ENCODE measurements at places on chromosomes 2 and 18. TPM values are rescaled to one million over a fixed set of nuclear protein-coding genes. Genes with fewer than 3 reads are reported as not detected.

The PDCL3 gene
- 15.7 TPM for total RNA-seq

The FBXO36 gene
- total RNA-seq: 6.1 TPM

The NEU2 gene
- not detected for total RNA-seq

The LBX2 gene
- 3.4 TPM for total RNA-seq

The CLHC1 gene
- total RNA-seq: 7.9 TPM

The TRMT61B gene
- 11.2 TPM for total RNA-seq

The SPHKAP gene
- total RNA-seq: 0.33 TPM

The GAREM2 gene
- total RNA-seq: 4.7 TPM

The NEB gene
- 3.3 TPM for total RNA-seq

The CRYGD gene
- total RNA-seq: not detected

The PARD3B gene
- total RNA-seq: 21.1 TPM

The KCTD1 gene
- total RNA-seq: 12.0 TPM

DNA sequence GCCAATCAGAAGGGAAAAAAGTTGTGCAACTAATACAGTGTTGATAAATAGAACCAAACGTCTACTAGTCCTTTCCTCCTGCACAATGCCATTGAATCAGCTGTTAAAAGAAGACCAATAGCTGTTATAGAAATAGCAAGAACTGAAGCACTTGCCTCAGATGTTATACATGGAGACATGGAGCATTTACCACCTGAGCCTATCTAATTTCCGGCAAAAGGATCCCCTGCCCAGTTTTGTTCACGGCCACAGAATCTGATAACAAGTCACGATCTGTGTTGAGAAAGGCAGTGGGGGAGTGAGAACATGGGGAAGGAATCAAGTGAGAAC is 285.4 kb downstream of the ZEB2 start:
- DNase-seq: no peak
- H3K27me3 ChIP-seq: no peaks in the 10 kb centered on the region
- no peaks in the 10 kb centered on the region for H3K4me1 ChIP-seq
- H3K27ac ChIP-seq: no peak overlapping the region
- H3K36me3 ChIP-seq: no peaks in the 10 kb centered on the region

GRCh38 chr2:70240599-70240998 is 7.8 kb downstream of the TIA1 start:
- no peak overlapping the region for H3K4me3 ChIP-seq
- no peaks in the 10 kb centered on the region for H3K27me3 ChIP-seq
- DNase-seq: no peak
- no peaks in the 10 kb centered on the region for H3K36me3 ChIP-seq
- no peaks in the 10 kb centered on the region for H3K4me1 ChIP-seq

GRCh38 chr18:60292186-60292585 is 80.4 kb downstream of the MC4R start:
- H3K4me1 ChIP-seq: no peaks in the 10 kb centered on the region
- DNase-seq: no peak
- no peak overlapping the region for H3K4me3 ChIP-seq

- H3K36me3 ChIP-seq: no peaks in the 10 kb centered on the region
- H3K27ac ChIP-seq: no peak overlapping the region
- no peak overlapping the region for H3K4me3 ChIP-seq
- no peak for DNase-seq
- no peaks in the 10 kb centered on the region for H3K27me3 ChIP-seq
Observed at GRCh38 chr2:232447091-232447620, 8.8 kb upstream of the ALPI start.

DNA sequence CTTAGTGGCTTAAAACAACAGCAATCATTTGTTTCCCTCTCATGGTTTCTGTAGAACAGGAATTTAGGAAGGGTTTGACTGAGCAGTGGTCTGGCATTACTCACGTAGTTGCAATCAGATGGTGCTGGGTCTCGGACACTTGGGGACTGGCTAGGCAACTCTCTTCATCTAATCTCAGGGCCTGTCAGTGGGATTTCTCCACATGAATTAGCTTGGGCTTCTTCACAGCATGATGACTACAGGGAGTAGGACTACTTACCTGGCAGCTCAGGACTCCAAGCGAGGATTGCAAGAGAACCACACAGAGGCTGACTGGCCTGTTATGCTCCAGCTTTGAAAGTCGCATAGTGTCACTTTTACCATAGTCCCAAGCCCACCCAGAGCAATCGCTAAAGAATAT is 125.1 kb downstream of the TTC27 start:
- no peak for DNase-seq
- H3K27ac ChIP-seq: no peak overlapping the region
- H3K36me3 ChIP-seq: no peaks in the 10 kb centered on the region
- H3K4me3 ChIP-seq: no peak overlapping the region
- H3K4me1 ChIP-seq: peaks cover 6% of the 10 kb centered on the region

GRCh38 chr2:231245249-231246094 is 47.0 kb downstream of the ARMC9 start:
- H3K36me3 ChIP-seq: no peaks in the 10 kb centered on the region
- no peak for DNase-seq
- H3K4me1 ChIP-seq: peaks cover 5% of the 10 kb centered on the region

DNA sequence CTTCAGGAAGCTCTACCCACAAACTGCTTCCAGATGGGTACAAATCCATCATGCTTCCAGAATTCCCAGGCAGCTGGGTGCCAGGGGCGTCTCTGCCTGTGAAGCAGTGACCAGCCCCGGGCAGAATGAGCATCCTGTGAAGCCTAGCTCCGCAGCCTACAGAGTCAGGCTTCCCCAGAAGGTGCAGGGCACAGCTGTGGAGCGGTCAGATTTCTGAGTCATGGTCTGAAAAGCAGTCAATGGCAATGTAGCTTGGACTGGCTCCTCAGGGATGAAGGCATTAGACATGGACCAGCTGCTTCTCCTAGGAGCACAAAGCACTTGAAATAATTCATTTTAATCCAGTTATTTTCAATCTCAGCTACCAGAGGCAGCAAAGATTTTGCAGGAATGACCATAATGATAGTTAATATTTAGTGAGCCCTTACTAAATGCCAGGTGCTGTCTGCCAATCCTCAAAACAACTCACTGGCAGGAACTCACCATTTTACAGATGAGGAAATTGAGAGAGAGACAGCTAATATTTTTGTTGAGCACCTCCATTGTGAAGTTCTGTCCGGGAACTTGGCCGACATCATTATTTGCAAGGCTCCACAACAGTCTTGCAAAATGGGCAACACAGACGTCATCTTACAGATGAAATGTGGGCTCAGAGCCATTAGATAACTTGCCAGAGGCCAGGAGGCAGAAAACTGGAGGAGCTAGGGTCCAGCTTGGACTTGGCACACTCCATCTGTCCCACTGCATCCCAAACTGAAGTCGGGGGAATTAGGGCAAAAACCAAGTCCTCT is 31.7 kb downstream of the ACMSD start:
- H3K27ac ChIP-seq: no peak overlapping the region
- no peak for DNase-seq

DNA sequence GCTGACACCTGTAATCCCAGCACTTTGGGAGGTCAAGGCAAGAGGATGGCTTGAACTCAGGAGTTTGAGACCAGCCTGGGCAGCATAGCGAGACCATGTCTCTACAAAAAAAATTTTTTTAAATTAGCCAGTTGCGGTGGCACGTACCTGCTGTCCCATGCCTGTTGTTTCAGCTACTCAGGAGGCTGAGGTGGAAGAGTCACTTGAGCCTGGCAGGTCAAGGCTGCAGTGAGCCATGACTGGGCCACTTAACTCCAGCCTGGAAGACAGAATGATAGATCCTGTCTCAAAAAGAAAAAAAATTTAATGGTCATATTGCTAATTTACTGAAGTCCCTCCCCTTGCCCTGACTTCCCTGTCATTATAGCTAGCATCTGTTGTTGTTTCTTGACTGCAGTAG is 112.6 kb downstream of the ARHGAP28 start:
- H3K4me1 ChIP-seq: no peaks in the 10 kb centered on the region
- H3K36me3 ChIP-seq: no peaks in the 10 kb centered on the region
- no peaks in the 10 kb centered on the region for H3K27me3 ChIP-seq
- DNase-seq: no peak
- H3K4me3 ChIP-seq: no peak overlapping the region

DNA sequence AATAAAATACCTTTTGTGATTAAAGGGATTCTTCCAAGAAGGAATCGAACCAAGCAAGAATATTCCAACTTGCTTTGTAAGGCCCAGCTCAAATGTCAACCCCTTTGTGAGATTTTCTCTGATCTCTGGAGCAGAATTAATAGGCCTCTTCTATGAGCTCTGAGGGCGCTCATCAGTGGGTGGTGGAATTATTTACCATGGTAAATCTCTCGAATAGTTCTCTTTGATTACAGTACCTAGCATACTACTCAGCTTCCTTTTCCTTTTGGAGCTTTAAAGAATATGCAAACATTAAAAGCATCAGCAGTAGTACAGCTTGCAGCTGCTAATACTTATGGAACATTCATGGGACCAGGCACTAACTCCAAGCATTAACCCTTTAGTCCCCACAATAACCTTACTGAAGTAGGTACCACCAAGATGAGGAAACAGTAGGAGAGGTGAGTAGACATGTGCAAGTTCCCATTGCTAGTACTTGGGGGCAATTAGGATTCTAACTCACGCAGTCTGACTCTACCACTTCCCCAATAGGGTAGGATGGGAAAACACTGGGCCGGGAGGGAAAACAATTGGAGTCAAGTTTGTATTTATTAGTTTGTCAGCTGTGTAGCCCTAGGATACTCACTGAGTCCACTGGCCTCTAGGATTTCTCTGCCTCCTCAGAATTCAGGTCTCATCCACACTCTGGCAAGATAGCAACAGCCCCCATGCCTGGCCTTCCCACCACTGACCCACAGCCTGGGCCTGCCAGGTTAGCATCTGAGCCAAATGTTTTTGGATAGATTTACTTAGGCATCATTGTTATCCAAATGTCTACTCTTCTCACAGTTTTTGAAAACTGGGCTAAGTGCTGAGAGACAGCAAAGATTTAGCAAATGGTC is 21.7 kb downstream of the ADD2 start:
- no peak for DNase-seq
- H3K27ac ChIP-seq: no peak overlapping the region
- no peaks in the 10 kb centered on the region for H3K36me3 ChIP-seq
- no peaks in the 10 kb centered on the region for H3K4me1 ChIP-seq
- no peak overlapping the region for H3K4me3 ChIP-seq

GRCh38 chr2:85785871-85786270 is 32.1 kb downstream of the ATOH8 start:
- no peaks in the 10 kb centered on the region for H3K27me3 ChIP-seq
- H3K27ac ChIP-seq: peak overlapping the region; percentile 60
- DNase-seq: no peak
- H3K4me1 ChIP-seq: peaks cover 9% of the 10 kb centered on the region

- no peaks in the 10 kb centered on the region for H3K27me3 ChIP-seq
- no peak overlapping the region for H3K27ac ChIP-seq
- H3K4me3 ChIP-seq: no peak overlapping the region
- peak; percentile 35 for DNase-seq
- H3K4me1 ChIP-seq: peaks cover 12% of the 10 kb centered on the region
- H3K36me3 ChIP-seq: no peaks in the 10 kb centered on the region
Observed at GRCh38 chr2:63189026-63189425, 138.4 kb downstream of the OTX1 start.

DNA sequence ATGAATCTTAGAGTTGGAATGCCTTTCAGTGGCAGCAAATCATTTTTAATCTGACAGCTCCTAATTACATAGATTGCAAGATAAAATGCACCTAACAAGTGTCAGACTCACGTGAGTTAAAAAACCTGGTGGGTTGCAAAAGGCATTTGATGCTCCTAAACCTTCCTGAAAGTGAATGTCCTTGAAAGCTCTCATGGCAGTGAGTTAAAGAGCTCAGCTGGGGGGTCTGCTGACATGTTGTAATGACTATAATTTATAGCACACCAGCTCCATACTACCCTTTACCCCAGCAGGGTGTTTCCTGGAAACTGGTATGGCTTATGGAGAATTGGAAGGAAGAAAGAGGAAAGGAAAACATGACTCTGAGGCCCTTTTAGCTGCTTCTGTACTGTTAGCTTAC is 91.9 kb upstream of the CAVIN2 start:
- no peak for DNase-seq
- no peaks in the 10 kb centered on the region for H3K27me3 ChIP-seq
- H3K4me1 ChIP-seq: peaks cover 10% of the 10 kb centered on the region
- H3K27ac ChIP-seq: no peak overlapping the region
- no peaks in the 10 kb centered on the region for H3K36me3 ChIP-seq
- H3K4me3 ChIP-seq: no peak overlapping the region

- H3K4me1 ChIP-seq: peaks cover 6% of the 10 kb centered on the region
- H3K27ac ChIP-seq: peak overlapping the region; percentile 76
- H3K27me3 ChIP-seq: no peaks in the 10 kb centered on the region
- no peak overlapping the region for H3K4me3 ChIP-seq
- no peaks in the 10 kb centered on the region for H3K36me3 ChIP-seq
- no peak for DNase-seq
Observed at GRCh38 chr2:85376291-85377065, 21.9 kb downstream of the ELMOD3 start.

GRCh38 chr18:79789091-79789891 is 8.4 kb upstream of the KCNG2 start:
- no peak for DNase-seq
- H3K4me3 ChIP-seq: no peak overlapping the region
- H3K4me1 ChIP-seq: no peaks in the 10 kb centered on the region
- H3K27me3 ChIP-seq: peaks cover 35% of the 10 kb centered on the region
- no peak overlapping the region for H3K27ac ChIP-seq

DNA sequence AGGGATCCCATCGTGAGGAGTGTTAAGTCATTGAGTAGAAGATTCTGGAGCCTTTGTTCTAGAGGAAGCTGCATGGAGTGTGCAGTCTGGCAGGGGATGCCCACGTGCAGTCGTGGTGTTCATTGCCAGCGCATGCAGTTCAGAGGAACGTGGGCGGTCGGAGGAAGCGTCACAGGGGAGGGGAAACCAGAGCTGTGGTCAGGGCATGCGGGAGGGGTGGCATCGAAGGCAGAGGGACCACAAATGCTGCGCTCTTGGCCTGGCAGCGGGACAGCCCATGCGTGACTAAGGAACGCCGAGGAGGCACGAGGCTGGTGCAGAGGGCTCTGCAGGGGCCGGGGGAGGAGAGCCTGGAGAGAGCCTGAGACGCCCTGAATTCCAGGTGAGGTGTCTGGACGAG is 141.1 kb downstream of the KLHL29 start:
- H3K36me3 ChIP-seq: no peaks in the 10 kb centered on the region
- no peak overlapping the region for H3K4me3 ChIP-seq
- DNase-seq: no peak
- no peak overlapping the region for H3K27ac ChIP-seq
- H3K27me3 ChIP-seq: no peaks in the 10 kb centered on the region

GRCh38 chr2:21303876-21304275 is 180.1 kb downstream of the TDRD15 start:
- H3K27me3 ChIP-seq: no peaks in the 10 kb centered on the region
- no peak for DNase-seq
- H3K4me3 ChIP-seq: no peak overlapping the region
- no peak overlapping the region for H3K27ac ChIP-seq
- H3K4me1 ChIP-seq: no peaks in the 10 kb centered on the region

- H3K27me3 ChIP-seq: no peaks in the 10 kb centered on the region
- no peak for DNase-seq
- no peak overlapping the region for H3K27ac ChIP-seq
- no peaks in the 10 kb centered on the region for H3K36me3 ChIP-seq
- no peak overlapping the region for H3K4me3 ChIP-seq
Observed at GRCh38 chr2:188269004-188269403, 22.7 kb upstream of the GULP1 start.

GRCh38 chr2:20333738-20334137 is 16.9 kb downstream of the PUM2 start:
- no peaks in the 10 kb centered on the region for H3K36me3 ChIP-seq
- no peaks in the 10 kb centered on the region for H3K27me3 ChIP-seq
- no peak overlapping the region for H3K27ac ChIP-seq
- peaks cover 7% of the 10 kb centered on the region for H3K4me1 ChIP-seq
- no peak for DNase-seq

- H3K4me1 ChIP-seq: no peaks in the 10 kb centered on the region
- no peak overlapping the region for H3K27ac ChIP-seq
- H3K27me3 ChIP-seq: peaks cover 2% of the 10 kb centered on the region
- no peaks in the 10 kb centered on the region for H3K36me3 ChIP-seq
- DNase-seq: no peak
Observed at GRCh38 chr2:129766374-129766993, 213.0 kb upstream of the RAB6C start.

Data from hepatocyte (in vitro differentiated cells).